ENCODE measurements at places on chromosomes 16 and 17. TPM values are rescaled to one million over a fixed set of nuclear protein-coding genes. Genes with fewer than 3 reads are reported as not detected.
A peak's percentile ranks its signal among the peaks of the same experiment; 100 is the strongest.

- DNase-seq: no peak
Measured at GRCh38 chr16:85193115-85193493, 80.8 kb upstream of the CIBAR2 start.

DNA sequence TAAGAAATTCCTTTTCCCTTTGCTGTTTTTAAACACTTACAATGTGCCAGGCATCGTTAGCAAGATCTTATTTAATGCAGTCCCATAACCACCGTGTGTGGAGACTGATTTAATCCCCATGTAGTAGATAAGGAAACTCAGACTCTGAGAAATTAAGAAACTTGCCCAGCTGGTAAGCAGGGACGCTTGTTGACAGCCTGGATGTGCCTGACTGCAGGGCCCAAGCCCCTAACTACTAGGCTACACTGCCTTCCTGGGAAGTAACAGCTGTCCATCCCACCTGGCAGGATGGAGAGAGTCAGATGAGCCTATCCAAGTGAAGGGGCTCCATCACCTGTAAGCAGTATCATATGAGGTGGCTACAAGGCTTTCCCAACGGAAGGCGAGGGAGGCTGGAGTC, 23.1 kb downstream of the CDK5RAP3 start:
- DNase-seq: no peak

- DNase-seq: peak; percentile 57
Measured at GRCh38 chr16:66262253-66263167, 104.0 kb upstream of the CDH5 start.

GRCh38 chr16:50496990-50497389, 51.2 kb upstream of the NKD1 start:
- no peak for DNase-seq

SLFN12L gene
- polyA plus RNA-seq: 0.69 TPM

All from testis (tissue), 5 donors.